ENCODE measurements at places on chromosomes 3 and 15. TPM values are rescaled to one million over a fixed set of nuclear protein-coding genes. Genes with fewer than 3 reads are reported as not detected.

The ALDH1A3 gene
- 0.55 TPM for total RNA-seq

The VEPH1 gene
- total RNA-seq: 9.3 TPM

The CAMKV gene
- 0.45 TPM for total RNA-seq

The RYK gene
- total RNA-seq: 57.1 TPM

The PTX3 gene
- total RNA-seq: 3.0 TPM

The GHSR gene
- total RNA-seq: not detected

The MED12L gene
- 5.0 TPM for total RNA-seq

The HIGD2B gene
- not detected for total RNA-seq

The ADCY5 gene
- total RNA-seq: 1.2 TPM

The CD86 gene
- total RNA-seq: not detected

The SH3GL3 gene
- total RNA-seq: 2.7 TPM

The EHD4 gene
- total RNA-seq: 46.4 TPM

The SEC22C gene
- 36.7 TPM for total RNA-seq

Data from astrocyte (in vitro differentiated cells and primary cell).